ENCODE measurements at places on chromosomes 4 and X.

- DNase-seq, result no peak
These were observed 33.0 kb downstream of the NOP14 start for GRCh38 chr4:2930135-2930757.

GRCh38 chr4:43855283-43855682, 593.3 kb downstream of the KCTD8 start:
- DNase-seq, result no peak

DNA sequence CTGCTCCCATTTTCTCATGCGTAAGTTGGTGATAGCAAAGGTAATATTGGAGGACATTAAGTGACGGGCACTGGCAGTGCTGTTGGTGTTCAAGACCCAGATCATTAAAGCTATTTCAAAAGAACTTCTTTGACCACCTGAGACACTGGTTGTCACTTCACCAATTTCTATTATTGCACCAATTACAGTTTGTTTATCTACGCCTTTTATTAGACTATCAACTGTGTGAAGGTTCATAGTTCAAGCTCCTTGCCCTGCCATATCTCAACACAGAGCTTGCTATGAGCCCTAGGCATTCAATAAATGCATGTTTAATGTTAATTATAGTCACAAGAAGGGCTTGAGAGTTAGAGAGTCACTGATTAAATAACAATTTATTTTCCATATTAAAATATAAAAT, 778.7 kb upstream of the HS3ST1 start:
- no peak for DNase-seq

DNA sequence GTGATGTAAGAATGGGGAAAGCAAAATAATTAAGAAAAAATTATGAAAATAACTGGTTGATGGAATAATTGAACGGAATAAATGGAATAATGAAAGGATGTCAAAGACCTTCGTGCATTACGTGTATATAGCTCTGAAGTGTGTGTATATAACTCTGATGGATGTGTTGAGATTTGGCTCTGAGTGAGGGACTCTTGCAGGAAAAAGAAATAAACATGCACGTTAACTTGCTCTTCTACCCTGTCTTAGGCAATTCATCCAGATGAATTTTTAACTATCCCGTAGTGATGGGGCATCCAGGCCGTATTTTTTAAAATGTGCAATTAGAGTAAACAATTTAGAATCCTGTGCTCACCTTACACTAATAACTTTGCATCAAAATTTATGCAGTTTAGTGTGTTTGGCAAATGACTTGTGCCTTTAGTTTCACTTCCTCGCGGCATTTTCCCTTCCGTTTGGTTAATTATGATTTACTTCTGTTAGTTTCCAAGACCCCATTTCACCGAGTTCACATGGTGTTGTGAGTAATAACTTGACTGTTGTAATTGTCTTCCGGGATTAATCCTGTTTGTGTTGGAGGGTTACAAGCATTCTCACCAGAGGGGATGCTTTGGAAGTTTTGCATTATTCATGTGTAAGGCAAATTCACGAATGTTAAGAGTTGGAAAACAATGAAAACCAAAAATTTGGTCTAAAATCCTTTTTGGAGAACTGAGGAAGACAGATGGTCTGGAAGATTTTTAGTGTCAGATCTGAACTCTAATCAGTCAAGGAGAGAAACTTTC, 256.5 kb upstream of the FAT1 start:
- DNase-seq, result no peak

- DNase-seq, result no peak
These were observed 31.4 kb downstream of the RGS12 start for GRCh38 chr4:3324093-3324815.

GRCh38 chr4:54842656-54843055, 184.9 kb downstream of the KIT start:
- no peak for DNase-seq

Measured in NB4 (cell line).